ENCODE measurements at places on chromosomes 6 and 20.

GRCh38 chr6:119257726-119258125, 91.8 kb downstream of the MAN1A1 start:
- no peak for DNase-seq

DNA sequence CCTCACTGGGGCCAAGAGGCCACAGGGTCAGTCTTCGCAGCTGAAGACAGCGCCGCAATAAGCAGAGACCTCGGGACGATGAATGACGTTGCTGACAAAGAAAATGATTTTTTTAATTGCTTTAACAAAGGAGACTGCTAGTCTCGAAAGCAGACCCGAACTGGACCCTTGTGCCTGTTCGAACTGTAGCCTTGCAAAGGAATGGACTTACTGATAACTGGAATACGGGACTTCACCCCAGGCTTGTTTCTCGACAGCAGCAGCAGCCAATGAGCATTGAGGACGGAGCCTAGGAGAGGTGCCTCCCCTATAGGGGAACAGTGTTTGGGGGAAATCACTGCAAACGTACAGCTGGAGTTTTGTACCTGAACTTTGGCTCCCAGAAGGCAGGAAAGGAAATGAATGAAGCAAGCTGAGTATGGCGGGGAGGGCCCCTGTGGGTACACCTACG, 1.3 kb upstream of the TAF4 start:
- no peak for DNase-seq

DNA sequence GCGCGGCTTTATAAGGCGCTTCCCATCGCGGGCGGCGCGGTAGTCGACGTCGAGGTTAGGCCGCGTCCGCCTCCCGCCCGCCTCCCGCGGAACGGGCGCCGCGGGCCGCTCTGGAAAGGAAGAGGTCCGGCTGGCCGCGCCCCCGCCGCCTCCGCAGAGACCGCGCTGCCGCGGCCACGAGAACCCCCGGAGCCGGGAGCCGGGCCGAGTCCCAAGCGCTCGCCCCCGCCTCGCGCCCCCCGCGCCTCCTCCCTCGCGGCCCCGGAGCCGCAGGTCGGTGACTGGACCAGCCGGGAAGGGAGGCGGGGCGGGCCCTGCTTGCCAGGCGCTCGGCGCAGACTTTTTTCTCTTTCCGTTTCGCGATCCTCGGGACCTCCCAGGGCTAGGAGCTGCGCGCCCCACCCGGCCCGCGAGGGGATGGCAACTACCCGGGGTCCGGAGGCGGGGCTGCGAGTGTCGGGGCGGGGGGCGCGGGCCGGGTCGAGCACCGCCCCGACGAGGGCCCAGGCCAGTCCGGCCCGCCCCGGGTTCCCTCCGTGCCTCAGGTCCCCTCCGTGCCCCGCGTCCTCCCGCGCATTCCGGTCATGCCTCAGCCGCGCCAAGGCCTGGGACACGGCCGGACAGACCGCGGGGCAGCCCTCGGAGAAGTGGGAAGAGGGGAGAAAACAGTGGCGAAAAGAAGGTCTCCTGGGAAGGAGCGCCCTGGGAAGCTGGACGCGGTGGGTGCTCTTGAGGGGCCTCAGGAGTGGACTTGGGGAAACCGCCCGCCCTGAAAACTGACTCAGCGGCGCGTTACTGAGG, 417 bp upstream of the PXDC1 start:
- no peak for DNase-seq

DNA sequence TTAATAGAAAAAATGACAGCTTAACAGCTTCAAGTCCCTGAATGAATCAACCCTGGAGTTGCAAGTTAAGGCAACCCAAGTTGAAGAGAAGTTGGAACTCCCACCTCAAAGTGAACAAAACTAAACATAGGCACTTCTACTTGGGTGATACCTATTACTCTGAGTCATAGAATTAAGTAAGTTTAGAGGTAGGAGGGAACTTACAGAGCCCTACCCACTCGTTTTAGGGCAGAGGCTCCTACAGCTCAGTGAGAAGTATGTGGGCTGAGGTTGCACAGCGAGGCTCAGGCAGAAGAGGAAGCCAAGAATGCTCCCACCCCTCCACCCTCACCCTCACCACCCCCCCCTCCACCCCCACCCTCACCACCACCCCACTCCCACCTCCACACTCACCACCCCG, 42.2 kb downstream of the NFATC2 start:
- DNase-seq: no peak

DNA sequence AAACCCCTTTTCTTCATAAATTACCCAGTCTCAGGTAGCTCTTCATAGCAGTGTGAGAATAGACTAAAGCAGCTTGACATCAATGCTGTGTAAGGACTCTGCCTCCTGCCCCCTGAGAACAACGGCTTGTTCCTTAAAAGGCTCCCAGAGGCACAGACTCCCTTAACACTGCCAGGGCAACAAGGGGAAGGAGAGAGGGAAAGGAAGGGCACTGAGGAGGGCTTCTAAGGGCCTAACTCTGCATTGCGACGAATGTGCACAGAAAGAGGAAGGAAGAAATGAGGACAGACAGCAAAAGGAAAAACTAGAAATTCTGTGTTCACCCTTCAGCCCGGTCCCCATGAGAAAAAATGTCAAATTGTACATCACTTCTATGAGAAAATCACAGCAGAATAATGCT, 74.0 kb downstream of the AGPAT4 start:
- no peak for DNase-seq

DNA sequence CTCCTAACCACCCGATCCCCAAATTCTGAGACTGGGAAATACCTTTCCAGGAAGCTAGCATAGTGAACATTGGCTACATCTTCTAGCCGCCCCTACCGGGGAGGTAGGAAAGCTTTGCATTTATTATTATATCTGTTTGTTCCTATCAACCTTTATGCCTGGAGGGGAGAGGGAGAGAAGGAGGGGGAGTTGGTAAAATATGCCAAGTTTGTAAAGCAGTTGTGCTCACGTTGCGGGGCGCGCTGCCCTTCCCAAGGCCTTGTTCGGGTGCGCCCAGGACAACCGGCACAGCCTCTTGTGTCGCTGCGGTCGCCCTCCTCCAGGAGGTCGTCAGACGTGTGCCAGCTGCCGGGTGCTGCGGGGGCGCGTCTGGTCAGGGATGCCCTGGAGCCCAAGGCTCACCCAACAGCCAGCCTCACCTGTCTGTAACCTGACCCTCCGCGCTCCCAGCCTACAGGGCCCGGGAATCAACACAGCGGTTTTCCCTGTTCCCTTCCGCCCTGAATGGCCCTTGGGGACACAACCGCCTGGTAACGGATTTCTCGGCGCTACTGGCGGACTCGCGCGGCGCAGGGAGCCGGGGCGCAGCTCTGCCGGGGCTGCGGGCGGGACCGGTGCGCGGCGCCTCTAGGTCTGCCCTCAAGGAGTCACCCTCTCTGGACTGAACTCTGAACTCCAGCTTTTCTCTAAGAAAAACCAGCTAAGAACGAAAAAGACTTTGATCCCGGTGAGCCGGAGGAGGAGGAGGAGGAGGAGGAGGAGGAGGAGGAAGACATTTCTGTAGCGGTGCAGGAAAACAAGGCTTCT, 1.1 kb upstream of the OVOL2 start:
- DNase-seq: peak; percentile 33

GRCh38 chr6:11236915-11237314, 4.4 kb upstream of the NEDD9 start:
- DNase-seq: no peak

DNA sequence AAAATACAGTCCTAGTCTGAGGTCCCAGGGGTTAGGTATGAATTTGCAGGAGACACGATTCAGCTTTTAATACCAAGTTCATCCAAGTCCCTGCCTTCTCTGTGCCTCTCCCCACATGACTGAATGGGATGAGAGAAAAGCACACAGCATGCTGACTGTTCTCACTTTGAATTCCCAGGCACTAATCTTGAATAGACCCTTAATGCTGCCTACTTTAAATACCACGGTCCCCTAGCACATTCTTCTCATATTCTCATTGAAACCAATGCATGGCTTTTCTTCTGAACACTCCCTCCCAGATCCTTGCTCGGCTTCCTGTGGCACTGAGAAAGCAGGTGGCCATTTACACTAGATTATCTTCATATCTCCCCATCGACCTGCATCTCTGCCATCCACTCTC, 30.1 kb upstream of the SCAF8 start:
- DNase-seq: no peak

DNA sequence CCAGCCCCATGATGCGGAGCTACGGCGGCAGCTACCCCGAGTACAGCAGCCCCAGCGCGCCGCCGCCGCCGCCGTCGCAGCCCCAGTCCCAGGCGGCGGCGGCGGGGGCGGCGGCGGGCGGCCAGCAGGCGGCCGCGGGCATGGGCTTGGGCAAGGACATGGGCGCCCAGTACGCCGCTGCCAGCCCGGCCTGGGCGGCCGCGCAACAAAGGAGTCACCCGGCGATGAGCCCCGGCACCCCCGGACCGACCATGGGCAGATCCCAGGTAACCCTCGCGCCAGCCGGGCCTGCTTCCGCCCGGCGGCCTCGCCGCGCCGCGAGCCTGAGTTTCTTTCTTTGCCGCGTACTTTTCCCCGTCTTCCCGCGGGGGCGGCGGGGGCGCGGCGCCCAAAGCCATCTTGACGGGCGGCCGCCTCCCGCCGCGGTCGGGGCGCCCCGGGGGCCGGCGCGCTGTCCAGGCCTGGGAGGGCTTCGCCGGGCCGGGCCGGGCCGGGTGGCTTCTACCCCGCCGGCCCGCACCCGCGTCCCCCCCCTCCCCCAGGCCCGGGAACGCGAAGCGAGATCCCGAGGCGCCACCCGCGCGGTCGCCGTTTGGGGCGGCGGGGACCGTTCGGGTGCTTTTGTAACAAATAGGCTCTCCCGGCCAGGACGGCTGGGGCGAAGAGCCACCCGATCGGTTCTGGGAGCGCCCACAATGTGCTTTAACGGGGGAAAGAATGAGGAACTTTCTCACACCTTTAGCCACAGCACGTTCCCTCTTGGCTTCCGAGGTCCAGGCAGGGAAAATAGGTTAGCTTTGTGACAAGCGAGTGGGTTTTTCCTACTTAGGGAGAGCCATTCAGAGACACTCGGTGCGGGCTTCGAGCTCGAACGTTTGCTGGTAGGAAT, 2.3 kb downstream of the ARID1B start:
- no peak for DNase-seq

GRCh38 chr20:9996944-9997343, 37.8 kb upstream of the ANKEF1 start:
- no peak for DNase-seq

- DNase-seq: no peak
Measured at GRCh38 chr6:158611541-158612370, 32.8 kb downstream of the DYNLT1 start.

DNA sequence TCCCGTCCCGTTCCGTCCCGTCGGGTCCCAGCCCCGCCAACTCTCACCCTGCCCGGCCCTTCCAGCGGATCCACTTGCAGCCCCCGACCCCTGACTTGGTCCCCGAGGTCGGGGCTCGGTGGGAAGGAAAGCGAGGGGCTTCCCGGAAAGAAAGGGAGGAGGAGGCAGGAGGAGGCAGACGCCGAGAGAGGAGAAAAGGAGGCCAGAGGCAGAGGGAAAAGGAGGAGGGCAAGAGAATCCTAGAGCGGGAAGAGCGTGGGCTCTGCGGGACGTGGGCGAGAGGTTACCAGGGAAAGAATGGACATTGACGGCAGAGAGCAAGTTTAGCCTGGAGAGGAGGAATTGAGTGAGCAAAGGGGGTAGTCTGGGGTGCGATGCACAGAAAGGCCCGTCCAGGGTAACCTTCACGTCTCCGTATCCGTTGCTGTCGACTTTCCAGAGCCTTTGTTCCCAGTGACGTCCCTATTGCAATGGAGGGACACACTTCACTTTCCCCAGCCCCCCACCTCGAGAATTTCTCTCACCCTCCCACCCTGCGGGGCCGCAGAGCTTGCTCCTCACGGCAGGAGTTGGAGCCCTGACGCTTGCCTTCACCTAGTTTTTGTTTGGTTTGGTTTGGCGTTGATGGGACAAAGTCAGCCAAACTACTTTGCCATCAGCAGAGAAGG, 477 bp upstream of the MOXD1 start:
- no peak for DNase-seq

- no peak for DNase-seq
Measured at GRCh38 chr6:13604546-13605416, 10.4 kb upstream of the NOL7 start.

Measured in NCI-H2081 treated with DMSO at 0.1 percent for 48 hours (cell line).